ENCODE measurements at places on chromosomes 1 and 21.

DNA sequence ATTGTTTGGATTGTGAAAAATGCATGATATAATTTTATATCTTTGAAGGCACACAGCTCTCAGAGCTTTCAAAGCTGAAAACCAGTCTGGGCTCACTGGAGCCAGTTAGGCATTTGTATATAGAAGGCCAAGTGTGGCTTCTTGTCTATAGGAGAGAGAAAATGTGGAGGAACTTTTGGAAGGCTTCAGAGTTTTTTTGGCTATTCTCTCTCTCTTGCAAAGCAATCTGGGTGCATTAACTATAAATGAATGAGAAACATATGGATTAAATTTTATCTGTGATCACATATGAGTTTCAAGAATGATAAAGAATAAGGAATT is 216.7 kb upstream of the HOOK1 start:
- no peak for DNase-seq

GRCh38 chr1:147618077-147618569 is 52.2 kb downstream of the ACP6 start:
- DNase-seq, result peak; percentile 33

DNA sequence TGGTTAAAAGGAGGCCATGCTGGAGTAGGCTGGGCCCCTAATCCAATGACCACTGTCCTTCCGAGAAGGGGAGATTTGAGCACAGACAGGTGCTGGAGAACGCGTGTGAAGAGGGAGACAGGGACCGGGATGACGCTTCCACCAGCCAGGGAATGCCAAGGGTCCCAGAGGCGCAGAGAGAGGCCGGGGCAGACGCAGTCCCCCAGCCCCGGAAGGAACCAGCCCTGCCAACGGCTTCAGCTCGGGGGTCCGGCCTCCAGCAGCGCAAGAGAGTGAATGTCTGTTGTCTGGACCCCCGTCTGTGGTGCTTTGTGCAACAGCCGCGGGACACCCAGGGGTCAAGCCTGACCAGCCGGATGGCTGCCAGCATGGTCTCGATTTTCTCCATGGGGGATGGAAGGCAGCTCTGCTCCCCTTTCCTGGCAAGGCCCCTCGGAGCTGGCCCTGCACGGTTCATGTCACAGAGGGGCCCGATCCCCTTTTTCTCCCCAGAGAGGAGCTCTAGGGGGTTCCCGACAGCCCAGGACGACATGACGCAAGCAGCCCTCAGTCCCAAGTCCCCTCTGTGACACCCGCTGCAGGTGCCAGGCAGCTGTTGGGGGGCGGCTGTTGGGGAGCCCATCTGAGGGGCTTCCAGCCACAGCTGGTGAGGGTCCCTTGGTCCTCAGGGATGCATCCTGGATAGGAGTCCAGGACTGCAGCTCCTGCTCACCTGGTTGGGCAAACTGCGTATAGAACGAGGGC is 73.5 kb downstream of the SIK1 start:
- DNase-seq, result no peak

GRCh38 chr1:182189535-182190066 is 128.1 kb upstream of the ZNF648 start:
- no peak for DNase-seq

DNA sequence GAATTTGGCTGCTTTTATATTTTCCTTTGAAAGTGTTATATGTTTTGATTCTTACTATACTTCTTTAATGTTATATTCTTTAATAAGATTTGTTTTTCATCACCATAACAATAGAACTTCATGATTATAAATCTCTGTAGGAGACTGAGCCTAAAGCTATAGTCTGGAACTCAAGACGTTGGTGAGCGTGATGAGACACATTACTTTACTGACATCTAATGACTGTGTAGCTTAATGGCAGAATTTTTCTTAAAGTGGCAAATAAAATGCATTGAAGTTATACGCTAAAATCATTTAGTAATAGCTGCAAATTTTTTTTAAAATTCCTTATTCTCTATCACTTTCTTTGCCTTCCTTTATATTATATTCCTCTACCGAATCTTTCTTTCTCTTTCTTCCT is 56.1 kb upstream of the HAO2 start:
- no peak for DNase-seq

DNA sequence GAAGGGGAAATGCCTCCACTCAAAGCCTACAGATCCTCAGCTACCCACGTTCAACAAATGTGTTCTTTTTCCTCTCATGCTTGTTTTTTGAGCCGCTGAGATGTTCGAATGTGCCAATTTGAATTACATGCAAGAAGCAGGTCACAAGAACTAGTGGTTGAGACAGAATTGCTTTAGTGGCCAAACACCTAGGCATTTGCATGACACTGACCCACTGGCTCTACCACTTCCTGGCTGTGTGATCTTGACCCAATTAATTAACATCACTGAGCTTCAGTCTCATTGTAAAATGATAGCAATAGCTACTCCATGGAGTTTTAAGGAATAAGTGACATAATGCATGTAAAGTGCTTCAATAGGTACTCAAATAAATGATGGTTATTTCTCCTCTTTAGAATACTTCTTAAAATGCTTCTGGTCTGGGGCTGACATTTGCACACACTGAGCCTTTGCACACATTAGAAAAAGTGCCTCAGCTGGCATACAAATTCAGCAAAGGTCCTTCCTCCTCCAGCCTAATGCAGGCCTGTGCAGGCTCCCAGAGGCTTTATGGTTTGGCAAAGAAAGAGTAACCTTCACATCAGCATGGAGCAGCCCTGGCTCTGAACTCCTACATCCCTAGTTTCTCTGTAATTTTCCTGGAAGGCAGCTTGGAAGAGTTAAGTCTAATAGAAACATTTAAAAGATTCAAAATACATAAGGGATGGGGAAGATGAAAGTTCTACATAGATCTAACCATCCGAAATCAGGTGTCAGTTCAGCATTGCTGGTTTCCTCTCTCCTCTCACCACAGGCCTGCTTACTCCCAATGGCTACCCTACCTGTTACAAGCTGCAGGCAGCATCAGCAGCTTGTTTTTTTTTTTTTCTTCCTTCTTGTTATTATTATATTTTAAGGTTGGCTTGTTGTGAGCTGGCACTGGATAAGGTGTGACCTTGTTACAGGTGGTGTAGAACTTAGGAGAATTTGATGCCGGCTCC is 107.4 kb downstream of the TBX19 start:
- DNase-seq, result no peak

DNA sequence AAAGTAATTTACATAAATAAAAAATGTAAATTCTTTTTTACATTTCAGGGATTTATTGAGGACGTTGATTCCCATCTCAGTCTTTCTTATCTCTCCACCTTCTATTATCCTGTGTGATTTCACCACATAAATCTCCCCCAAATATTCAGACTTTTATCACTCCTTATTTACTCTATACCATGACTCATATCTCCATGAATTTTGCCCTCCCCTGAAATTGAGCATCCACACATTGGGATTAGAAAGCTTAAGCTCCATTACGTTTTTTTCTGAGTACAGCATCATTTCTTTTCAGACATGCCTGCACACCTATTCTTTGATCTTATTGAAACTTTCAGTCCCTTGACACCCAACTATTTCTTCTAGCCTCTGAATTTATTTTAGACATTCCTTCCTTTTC is 111.2 kb downstream of the IFI44 start:
- no peak for DNase-seq

DNA sequence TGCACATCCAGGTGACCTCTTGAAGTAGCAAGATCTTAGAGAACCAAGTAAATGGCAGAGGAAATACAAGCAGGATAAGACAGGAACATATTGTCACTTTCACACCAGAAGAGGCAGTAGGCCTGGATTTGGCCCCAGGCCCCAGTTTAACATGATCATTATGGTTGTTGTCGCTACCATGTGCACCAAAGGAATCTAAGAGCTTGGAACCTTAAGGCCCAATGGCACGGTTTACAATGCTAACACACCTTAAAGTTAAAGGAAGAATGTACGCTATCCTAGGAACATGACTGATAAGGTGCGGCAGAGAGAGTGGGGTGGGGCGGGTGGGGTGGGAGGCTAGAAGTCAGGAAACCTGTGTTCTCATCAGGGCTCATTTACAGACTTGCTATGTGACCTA is 147.5 kb downstream of the ROR1 start:
- DNase-seq, result no peak

- DNase-seq, result no peak
Measured at GRCh38 chr1:241985787-241986186, 13.1 kb downstream of the MAP1LC3C start.

DNA sequence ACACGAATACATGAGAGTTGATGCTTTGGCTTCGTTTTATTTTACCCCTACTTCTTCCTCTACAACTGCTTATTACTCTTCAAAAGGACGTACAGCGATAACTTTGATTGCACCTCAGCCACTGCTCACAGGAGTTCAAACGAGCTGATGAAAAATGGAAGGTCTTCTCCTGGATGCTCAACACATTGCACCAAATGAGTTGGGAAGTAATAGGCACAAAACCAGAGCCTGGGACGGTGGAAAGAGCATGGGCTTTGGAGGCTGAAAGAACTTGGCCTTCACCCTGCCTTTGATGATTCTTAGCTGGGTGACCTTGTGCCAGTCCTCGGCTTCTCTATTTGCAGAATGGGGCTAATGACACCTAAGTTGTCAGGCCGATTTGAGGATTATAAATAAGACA is 4.8 kb downstream of the CD53 start:
- DNase-seq, result no peak

DNA sequence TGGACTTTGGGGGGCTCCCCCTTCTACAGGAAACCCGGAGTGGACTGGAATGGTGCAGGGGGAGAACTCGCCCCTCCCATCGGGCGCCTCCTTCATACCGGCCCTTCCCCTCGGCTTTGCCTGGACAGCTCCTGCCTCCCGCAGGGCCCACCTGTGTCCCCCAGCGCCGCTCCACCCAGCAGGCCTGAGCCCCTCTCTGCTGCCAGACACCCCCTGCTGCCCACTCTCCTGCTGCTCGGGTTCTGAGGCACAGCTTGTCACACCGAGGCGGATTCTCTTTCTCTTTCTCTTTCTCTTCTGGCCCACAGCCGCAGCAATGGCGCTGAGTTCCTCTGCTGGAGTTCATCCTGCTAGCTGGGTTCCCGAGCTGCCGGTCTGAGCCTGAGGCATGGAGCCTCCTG is at the start of gene TNFRSF14:
Gene TNFRSF14, plus strand, starts transcription at position 95 of the 401 bp plus-strand sequence. Its CDS starts 294 bp downstream, at position 389.
- DNase-seq, result peak; percentile 57

DNA sequence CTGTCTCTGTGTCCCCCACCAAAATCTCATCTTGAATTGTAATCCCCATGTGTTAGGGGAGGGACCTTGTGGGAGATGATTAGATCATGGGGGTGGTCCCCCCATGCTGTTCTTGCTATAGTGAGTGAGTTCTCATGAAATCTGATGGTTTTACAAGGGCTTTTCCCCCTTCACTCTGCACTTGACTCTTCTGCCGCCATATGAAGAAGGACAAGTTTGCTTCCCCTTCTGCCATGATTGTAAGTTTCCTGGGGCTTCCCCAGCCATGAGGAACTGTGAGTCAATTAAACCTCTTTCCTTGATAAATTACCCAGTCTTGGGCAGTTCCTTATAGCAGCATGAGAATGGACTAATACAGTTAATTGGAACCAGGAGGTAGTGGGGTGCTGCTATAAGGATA is 137.1 kb upstream of the RAB4A start:
- no peak for DNase-seq

GRCh38 chr1:27341525-27342252 is at the start of gene SYTL1:
TSS of gene SYTL1 (plus strand) at chr1:27342022. CDS start at chr1:27345335, 3,313 bp downstream.
- DNase-seq, result peak; percentile 65

GRCh38 chr1:43058545-43059360 is 100.1 kb upstream of the SLC2A1 start:
- peak; percentile 16 for DNase-seq

- DNase-seq, result no peak
Measured at GRCh38 chr1:194535369-194535768, 1349.0 kb upstream of the B3GALT2 start.

DNA sequence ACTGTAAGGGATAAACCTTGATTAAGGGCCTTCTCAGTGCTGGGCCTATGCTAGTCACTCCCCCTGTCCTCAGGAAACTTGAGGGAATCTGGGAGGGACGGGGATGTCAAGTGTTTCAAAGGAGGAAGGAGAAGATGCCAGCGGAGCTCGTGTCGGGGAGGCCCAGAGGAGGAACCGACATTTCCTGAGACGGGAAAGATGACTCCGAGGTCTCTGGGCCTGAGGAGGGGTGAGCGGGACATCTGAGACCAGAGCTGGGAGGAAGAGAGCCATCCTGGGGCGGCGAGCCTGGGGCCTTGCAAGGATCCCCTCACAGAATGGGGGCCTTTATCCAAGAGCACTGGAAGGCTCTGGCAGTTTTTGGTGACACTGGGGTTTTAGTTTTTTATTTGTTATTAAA is 10.4 kb downstream of the SLC66A1 start:
- DNase-seq, result no peak

GRCh38 chr1:7508934-7509519 is 262.1 kb upstream of the VAMP3 start:
- no peak for DNase-seq

- no peak for DNase-seq
Measured at GRCh38 chr21:36068748-36069398, 951 bp upstream of the CBR1 start.

- DNase-seq, result no peak
Measured at GRCh38 chr1:86260476-86260875, 103.9 kb upstream of the COL24A1 start.

DNA sequence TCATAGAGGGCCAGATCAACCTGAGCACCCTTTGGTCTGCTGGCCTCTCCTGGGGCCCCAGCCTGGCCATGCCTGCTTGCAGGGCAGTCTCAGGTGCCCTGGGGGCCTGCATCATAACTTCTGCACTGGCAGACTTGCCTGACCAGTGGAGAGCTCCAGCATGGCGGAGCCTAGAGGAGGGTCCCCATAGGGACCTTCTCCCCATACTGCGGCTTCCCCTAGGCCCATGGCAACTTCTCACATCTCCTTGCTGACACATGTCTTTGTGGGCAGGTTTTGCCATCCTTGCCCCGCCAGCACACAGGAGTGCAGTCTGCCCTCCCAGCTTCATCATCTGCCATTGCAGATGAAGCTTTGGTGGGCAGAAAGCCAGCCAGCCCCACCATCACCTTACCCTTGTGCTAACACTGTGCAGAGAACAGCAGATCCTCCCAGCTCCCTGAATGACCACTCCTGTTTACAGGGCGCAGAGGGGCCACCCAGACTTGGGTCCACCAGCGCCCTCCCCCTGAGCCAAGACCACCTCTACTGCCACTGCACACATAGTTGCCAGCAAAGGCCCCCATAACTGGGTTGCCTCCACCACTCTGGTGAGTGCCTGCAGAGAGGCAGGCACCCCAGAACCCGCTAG is 51.7 kb downstream of the ZP4 start:
- DNase-seq, result no peak

DNA sequence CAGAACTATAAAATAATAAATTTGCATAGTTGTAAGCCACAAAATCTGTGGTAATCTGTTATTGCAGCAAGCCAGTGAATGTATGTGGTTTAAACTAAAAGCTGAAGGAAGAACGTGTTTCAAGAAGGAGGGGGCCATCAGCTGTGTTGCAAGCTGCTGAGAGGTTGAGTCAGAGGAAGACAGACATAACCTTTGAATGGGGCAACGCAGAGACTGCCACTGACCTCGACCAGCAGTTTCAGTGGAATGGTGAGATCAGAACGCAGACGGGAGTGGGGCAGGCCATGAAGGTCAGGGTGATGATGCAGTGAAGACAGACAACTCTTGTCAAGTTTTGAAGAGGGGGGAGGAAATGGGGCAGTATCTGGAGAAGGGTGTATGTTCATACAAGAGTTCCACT is 23.2 kb upstream of the QSOX1 start:
- peak; percentile 14 for DNase-seq
